ENCODE measurements at places on chromosomes 2 and 18.

GRCh38 chr2:188524519-188525113, 232.9 kb downstream of the GULP1 start:
- peak; percentile 91 for DNase-seq

DNA sequence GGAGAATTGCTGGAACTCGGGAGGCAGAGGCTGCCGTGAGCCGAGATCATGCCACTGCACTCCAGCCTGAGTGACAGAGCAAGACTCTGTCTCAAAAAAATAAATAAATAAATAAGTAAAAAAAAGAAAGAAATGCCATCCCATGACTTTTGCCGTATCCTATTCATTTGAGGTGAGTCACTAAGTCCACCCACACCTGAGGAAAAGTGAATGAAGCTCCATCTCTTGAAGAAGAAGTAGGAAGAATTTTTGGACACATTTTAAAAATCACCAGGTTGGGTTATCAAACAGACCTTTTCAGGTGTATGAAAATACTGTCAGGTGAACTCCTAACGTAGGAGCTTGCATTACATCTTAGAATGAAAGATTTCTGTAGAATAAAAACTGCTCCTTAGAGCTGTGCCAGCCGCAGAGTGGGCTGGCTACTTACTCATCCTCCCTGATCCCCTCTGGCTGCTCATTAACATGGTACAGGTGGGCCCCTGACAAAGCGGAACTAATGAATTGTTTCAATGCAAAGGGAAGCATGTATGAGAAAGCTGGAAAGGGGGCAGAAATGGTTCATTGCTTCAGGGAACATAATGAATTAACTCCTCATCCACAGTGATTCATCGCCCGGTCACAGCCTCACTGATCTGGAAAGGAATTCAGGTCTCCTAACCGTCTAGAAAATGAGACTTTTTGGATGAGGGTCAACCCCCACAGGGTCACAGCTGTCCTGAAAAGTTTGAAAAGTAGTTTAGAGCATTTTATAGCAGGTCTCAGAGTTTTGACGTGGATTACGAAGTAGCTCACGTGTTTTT, 191.4 kb downstream of the SPP2 start:
- DNase-seq: peak; percentile 76

DNA sequence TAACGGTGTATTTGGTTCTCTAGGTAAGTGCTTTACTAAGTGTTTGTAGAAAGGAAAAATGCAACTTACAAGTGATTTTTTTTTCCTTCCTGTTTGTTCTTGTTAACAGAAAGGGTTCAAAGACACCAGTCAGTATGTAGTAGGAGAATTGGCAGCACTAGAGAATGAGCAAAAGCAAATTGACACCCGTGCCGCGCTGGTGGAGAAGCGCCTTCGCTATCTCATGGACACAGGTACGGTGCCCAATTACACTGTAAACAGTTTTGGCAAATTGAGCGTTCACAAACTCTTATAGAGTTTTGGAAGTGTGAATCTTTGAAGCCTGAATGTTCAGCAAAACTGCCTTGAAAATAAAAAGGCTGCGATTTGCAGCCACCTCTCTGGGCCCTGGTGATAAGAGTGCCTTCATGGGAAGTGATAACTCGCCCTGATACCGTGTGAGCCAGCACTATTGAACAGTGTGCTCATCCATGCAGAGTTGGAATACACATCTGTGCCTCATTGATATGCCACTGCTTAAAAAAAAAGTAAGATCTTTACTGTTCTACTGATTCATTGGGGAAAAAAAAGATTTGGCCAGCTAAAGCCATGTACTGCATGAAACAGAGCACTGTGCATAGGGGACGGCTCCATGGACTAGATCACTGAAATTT, 54.0 kb upstream of the OTX1 start:
- DNase-seq: no peak

DNA sequence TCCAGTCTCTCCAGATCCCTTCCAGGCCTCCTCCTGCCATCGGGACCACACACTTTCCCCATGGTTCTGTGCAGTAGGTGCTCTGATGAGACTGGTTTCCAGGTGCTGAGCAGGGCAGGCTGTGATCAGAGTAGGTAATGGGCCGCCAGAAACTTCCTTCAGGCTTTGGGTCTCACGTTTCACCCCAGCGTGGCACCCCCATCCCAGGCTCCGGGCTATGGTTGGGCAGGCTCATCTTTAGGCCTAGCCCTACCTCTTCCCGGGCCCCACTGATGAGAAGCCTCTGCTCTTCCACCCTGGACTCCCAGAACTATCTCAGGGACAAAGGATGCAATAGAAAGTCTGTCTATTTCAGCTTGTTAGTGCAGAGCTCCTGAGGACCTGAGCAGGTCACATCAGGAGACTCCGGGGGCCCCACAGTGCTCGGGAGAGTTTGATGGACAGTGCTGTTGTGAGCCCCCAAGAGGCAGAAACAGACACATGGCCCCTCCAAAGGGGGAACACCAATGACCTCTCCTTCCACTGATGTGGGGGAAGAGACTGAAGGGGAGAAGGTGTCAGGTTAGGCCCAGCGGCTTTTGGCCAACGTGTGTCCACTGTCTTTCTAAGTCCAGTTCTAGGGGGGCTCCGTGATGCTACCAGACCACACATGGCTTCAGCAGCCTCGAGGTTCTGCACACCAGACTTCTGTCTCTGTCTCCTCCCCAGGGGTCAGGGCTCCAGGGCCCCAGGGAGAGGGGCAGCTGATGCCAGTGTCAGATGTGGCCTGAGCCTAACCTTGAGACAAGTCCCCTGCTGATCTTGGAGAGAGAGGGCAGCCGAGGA, 5.8 kb upstream of the PROM2 start:
- no peak for DNase-seq

GRCh38 chr18:49757513-49758262, 55.6 kb downstream of the ACAA2 start:
- no peak for DNase-seq

GRCh38 chr2:84807063-84807485, 73.8 kb downstream of the TRABD2A start:
- DNase-seq: peak; percentile 65

GRCh38 chr2:83364264-83364663, 1094.8 kb downstream of the SUCLG1 start:
- DNase-seq: no peak

DNA sequence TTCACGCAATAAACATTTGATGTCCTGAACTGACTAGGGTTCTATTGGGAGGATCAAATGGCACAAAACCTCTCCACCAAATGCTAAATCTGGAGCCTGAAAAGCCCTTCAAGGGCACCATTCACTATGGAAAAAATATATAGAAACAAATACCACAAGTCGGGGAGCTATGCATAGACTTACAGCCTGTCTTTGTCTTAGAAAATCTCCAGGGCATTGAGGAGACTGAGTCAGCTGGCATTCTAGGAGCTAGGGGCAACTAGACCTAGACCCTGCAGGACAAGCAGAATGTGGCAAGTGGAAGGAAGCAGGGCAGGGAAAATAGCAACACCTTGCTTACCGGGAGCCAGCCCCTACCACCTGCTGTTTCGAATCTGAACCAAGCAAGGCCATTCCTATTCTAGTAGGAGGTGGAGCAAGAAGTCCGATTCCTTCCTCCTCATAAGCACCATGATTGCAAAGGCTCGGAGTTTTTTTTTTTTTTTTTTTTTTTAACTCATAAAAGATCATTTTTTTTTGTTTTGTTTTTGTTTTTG, 77.8 kb downstream of the DDX1 start:
- DNase-seq: no peak

DNA sequence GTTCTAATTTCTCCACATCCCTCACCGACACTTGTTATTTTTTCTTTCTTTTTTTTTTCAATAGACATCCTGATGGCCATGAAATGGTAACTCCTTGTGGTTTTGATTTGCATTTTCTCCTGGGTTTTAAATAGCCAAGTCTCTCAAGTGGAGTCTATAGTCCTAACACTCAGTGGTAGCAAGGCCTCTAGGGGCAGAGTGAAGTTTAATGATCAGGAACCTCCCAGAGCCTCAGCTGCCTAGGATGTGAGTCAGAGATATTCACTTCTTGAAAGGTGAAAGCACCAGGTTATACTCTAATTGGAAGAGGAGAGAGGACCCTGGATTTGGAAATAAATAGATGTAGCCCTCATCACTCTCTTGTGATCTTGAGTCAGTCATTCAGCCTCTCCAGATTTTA, 62.7 kb upstream of the CAPN13 start:
- DNase-seq: no peak

Measured in eye (tissue), 1 donor.